ENCODE measurements at places on chromosomes 16 and 17. TPM values are rescaled to one million over a fixed set of nuclear protein-coding genes. Genes with fewer than 3 reads are reported as not detected.

Gene CRYBA1
- not detected for total RNA-seq

Gene KCTD19
- total RNA-seq: not detected

Gene PTGES3L
- total RNA-seq: under 0.01 TPM

Gene CES1
- 1.4 TPM for total RNA-seq
